Stimulated activated CD8-positive, alpha-beta memory T cell treated with anti-CD3 and anti-CD28 coated beads, Interleukin-7, amount 100 ng/mL, for 48 hours (primary cell): ENCODE measurements at places on chromosomes 16 and 17.
A peak's percentile ranks its signal among the peaks of the same experiment; 100 is the strongest.

DNA sequence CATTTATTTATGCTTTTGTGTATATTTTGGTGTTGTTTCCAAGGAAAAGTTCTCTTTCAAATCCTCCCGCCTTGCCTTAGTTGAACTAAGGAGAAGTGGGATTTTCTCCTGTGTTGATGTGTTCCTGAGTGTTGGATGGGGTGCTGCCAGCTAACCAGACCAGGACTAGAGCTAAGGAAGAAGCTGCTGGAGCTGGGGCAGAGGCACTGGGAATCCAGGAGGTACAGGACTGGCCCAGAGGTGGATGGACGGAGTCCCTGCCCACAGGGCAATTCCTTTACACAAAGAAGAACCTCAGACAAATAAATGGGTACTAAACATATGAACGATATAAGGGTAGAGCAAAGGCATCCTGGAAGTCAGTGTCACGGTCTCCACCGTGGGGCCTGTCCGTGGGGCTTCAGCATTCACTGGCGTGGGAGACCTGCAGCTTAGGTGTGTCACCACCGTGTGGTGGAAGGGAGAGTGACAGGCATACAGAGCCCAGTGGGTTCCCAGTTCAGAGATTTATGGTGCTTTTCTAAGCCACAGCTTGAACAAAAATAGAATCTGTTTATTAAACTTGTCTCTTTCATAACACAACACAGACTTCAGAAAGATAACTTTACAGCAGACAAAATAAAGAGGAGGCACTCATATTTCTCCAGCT is 270.7 kb downstream of the NTN1 start:
- peak; percentile 29 for DNase-seq

DNA sequence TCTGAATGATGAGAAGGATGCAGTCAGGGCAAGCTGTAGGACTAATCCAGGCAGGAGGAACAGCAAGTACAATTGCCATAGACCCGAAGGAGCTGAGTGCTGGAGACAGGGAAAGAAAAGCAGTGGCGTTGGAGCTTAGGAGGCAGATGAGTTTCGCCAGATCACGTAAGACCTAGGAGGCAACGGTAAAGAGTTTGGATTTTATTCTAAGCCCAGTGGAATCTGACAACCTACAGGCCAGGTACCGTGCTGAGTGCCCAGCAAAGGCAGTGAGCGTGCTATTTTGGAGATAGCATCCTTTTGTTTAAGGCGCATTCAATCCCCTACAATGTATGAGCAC is 1.2 kb downstream of the USP43 start:
- DNase-seq = no peak

GRCh38 chr16:11188801-11189740 is 66.9 kb downstream of the SOCS1 start:
- DNase-seq = no peak

- DNase-seq = no peak
Measured at GRCh38 chr17:62696256-62696655, 68.8 kb downstream of the MRC2 start.

DNA sequence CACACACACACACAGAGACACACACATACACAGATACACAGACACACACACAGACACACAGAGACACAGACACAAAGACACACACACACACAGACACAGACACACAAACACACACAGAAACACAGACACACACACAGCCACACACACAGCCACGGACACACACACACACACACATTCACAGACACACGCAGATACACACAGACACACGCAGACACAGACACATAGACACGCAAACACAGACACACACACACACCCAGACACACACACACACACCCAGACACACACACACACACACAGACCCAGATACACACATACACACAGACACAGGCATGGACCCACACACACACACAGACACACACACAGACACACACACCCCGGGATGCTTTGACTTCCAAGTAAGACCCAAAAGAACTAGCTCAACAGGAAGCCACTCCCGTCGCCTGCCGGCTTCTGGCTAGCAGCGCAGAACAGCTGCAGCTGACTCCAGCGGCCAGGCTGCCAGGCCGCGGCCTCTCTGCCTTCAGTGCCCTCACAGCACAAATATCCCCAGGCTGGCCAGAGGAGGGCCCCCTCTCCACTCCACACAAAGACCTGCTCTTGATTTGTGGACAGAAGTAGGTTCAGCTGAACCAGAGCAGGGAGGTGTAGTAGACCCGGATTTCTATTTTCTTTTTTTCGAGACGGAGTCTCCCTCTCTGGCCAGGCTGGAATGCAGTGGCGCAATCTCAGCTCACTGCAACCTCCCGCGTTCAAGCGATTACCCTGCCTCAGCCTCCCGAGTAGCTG is 6.0 kb upstream of the CHRNE start:
- DNase-seq = peak; percentile 70

DNA sequence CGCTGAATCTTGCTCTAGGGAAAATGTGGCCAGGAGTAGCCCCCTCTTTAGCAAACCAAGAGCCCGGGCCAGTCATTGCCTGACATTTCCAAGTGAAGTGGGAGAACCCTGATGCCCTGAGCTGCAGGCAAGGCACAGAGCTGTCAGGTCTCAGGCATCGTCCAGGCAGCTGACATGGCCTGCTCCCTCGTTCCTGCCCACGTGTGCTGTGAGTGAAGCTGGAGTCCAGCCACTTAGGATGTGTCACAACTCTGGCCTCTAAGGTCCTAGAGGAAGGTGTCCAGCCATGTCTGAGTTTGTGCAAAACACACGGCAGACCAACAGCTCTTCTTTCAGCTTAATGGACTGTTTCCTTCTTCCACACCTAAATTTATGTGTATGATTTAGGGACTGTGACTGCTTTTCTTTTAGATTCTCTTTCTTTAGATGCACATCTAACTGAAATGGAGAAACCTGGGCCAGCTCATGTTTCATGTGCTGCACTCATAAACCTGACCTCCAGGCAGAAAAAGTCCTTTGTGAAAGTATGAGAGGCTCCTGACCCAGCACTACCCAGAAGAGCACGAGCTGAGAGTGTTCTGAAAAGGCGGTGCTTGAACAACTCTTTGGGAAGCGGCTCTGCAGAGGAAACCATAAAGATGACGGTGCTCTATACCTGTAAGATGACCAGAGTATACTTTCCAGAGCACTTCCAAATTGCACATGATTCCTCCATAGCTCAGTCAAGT is 14.8 kb upstream of the LIMD2 start:
- DNase-seq = no peak

DNA sequence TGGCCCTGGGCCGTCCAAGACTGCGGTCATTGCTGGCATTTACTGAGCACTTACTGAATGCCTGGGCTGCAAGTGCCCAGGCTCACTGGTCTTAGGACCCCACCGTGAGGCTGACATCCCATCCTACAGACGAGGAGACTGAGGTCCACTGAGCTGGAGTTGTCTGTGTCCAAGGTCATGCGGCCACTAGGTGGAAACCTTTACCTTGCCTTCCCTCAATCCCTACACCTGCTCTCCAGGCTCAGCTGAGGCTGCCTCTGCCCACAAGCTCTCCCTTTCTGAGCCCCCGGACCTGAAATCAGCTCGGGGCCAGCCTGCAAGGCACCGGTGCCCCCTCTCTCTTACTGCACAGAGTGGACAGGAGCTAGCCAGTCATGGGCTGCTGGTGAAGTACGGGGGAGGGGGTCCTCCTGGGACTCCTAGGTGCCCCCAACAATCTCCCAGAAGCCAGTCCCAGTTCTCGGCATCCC is 1.5 kb downstream of the CASKIN1 start:
- DNase-seq = peak; percentile 32

- no peak for DNase-seq
Measured at GRCh38 chr17:67474081-67474661, 97.1 kb downstream of the PITPNC1 start.

GRCh38 chr16:50644729-50645128 is 36.4 kb downstream of the SNX20 start:
- DNase-seq = no peak

- no peak for DNase-seq
Measured at GRCh38 chr17:2090804-2091534, 36.1 kb downstream of the HIC1 start.

- DNase-seq = no peak
Measured at GRCh38 chr17:57584050-57584551, 161.0 kb downstream of the CCDC182 start.

GRCh38 chr17:9575381-9576101 is at the start of gene STX8:
TSS of gene STX8 (minus strand) at chr17:9575820. CDS start at chr17:9575808, 12 bp downstream.
- DNase-seq = peak; percentile 69

GRCh38 chr16:14106457-14106856 is 35.3 kb downstream of the MRTFB start:
- no peak for DNase-seq

- no peak for DNase-seq
Measured at GRCh38 chr17:68634345-68634876, 33.2 kb upstream of the FAM20A start.

- no peak for DNase-seq
Measured at GRCh38 chr17:16971458-16972338, at the start of gene TNFRSF13B. TSS of gene TNFRSF13B (minus strand) at chr17:16972118. CDS start at chr17:16972075, 43 bp downstream.

DNA sequence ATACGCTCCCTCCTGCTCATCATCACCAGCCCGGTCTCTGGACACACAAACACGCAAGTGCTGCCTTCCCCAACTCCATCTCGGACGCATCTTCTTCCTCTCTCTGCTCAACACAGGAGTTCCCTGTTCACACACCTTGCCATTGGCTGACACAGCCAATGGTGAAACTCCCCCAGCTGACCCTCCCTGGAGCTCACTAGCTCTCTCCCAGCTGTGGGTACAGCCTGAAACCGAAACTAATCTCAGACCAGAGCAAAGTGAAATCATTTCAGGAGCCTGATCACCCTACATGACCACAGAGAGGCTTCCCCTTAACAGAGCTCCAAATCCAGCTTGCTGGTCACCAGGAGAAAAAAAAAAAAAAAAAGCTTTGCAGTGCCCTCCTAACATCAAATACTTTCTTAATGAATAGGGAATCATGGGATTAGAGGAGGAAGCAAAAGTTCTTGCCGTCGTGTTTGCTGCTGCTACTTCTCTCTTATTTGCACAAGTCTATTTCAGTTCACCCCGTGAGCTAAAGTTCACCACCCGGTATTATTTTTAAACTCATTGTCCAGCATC is 8.3 kb downstream of the CUEDC1 start:
- DNase-seq = no peak

DNA sequence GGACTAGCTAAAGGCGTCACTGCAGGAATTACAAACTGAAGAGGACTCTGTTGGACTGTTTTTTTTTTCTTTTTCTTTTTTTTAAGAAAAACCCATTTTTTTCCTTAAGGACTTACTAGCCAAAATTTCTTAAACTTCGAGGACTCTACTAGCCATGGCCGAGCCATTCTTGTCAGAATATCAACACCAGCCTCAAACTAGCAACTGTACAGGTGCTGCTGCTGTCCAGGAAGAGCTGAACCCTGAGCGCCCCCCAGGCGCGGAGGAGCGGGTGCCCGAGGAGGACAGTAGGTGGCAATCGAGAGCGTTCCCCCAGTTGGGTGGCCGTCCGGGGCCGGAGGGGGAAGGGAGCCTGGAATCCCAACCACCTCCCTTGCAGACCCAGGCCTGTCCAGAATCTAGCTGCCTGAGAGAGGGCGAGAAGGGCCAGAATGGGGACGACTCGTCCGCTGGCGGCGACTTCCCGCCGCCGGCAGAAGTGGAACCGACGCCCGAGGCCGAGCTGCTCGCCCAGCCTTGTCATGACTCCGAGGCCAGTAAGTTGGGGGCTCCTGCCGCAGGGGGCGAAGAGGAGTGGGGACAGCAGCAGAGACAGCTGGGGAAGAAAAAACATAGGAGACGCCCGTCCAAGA is 878 bp downstream of the HEXIM1 start:
- no peak for DNase-seq

DNA sequence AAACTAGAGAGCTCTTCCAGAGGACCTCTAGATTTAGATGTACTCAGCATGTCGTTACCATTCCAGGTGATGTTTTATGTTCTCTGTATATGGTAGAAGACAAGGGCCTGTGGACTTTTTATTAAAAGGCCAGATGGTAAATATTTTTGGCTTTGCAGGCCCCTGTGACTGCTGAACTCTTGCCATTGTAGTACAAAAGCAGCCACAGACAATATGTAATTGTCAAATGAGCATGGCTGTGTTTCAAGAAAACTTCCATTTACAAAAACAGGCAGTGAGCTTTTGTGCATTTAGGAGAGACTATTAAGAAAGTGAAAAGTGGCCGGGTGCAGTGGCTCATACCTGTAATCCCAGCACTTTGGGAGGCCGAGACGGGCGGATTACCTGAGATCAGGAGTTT is 4.6 kb downstream of the NIP7 start:
- no peak for DNase-seq
